Fibroblast of skin of right quadriceps (primary cell): ENCODE measurements at places on chromosomes 4 and X.

- DNase-seq, result no peak
Measured at GRCh38 chr4:123889507-123889906, 492.9 kb downstream of the SPRY1 start.

DNA sequence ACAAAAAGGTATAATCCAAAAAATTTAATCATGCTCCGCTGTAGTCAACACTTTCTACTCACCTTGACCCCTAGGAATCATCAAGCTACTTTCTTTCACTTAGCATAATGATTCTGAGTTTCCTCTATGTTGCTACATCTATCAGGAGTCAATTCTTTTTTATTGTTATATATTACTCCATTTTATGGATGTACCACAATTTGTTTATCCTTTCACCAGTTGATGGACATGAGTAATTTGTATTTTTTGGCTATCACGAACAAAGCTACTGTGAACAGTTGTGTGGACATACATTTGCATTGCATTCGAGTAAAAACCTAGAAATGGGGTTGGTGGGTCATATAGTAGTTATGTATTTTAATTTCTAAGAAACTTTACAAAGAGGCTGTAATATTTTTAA, 102.9 kb downstream of the PRSS12 start:
- no peak for DNase-seq

- no peak for DNase-seq
Measured at GRCh38 chrX:10140264-10140663, 16.5 kb upstream of the CLCN4 start.

DNA sequence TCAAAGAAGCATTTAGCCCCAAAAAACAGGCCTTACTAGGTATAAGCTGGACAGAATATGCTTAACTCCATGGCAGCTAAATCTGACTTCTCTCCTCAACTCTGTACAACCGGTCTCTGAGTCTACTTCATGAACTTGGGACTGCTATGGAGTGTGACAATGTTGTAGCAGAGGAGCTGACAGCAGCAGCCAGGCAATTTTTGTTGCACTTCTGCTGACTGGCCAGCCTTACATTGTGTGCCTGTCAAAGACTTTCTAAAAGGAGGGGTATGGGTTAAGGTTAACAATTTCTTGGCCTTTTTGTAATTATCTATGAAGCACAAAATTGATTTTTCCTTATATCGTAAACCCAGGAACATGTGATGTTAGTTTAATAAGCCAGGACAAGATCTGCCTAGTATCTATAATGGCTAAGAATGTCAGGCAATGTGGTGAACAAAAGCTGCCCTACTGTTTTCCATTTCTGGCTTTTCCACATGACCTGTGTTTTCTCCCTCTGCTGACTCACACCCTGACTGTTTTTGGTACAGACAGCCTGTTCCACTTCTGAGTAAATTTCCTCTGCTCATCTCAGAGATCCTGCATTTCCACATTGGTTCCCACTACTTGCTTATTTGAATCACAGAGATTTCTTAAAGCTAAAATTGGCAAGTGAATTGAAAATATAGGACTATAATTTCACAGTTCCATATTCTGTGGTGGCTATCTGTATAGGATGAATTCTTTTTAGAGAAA, 9.3 kb downstream of the NOX1 start:
- DNase-seq, result peak; percentile 1

DNA sequence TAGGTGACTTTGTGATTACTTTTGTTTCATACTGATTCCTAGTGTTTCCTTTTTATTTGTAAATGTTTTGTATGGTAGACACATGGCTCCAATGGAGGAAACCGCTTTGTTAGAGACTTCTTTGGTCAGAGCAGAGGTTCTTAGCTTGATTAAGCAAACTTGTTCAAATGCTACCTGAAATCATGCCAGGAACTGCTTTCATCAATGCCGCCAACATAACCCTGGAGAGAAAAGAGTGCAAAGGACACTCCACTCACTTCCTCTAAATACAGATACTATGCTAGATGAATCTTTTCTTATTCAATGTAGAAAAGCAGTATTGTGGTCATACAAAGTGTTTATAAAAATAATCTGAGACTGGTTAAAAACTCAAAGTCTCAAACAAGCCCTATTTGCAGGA, 25.7 kb upstream of the COX7B2 start:
- DNase-seq, result no peak

DNA sequence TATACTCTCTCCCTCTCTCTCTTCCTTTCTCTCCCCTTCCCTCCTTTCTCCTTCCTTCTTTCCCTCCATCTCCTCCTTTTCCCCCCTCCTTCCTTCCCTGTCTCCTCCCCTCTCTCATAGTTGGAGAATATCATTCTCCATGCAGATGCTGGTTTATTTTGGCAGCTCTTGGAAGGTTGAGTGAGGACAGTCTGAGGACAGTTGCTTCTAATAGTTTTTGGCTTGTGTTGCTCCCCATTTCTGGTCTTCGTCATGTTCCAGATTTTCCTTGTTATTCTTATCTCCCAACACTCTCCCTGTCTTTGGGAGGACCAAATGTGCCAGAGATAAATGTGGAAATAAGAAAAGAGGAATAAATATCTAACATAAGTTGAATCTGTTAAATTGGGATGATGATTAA, 263.0 kb downstream of the FRMPD4 start:
- DNase-seq, result no peak

DNA sequence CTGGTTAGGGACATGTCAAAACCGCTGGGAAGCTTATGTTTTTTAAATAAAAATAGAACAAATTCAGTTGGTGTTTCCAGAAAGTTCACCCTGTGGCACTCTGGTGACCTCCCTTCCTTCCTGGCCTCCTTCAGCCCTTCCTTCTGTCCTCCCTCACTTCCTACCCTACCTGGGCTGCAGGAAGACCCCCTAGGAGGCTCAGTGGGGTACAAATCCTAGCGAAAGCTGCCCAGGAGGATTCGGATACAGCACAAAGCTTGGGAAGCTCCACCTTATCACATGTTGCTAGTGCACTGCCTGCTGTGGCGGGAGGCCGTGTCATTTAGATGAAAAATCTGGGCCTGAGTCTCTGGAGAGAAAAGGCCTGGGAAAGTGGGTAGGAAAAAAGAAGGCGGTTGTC, 60.5 kb downstream of the FHDC1 start:
- DNase-seq, result no peak

- DNase-seq, result no peak
Measured at GRCh38 chr4:150713251-150713650, 131.3 kb downstream of the MAB21L2 start.

DNA sequence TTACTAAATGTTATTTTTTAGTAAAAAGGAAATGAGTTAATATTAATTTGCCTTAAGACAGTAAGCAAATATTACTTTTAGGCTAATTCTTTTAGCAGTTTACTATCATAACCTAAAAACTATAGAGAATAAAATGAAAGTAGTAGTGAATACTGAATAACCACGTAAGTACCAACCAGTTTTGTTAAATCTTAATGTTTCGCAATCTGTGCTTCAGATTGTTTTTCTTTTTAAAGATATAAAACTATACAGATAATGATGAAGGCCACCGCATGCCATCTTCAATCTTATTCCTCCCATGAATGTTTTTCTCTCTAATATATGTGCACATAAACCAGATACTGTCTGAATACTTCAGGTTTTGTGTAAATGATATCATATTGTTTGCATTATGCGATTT, 6.0 kb downstream of the RRH start:
- no peak for DNase-seq

DNA sequence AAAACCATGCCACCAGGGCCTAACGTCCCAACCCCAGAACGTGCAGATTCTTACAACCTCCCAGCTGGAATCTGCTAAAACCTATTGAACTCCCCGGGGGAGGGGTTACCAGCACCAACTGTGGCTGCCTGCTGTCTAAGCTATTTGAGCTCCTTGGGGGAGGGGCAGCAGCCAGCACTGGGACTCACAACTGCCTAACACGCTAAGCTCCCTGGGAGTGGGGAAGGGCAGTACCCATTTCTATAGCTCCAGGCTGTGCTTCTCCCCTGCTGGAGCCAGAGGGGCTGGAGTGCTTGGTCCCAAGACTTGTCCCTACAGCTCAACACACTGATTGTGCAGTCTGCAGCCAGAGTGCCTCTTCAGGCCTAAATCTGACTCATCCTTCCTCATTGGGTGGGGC, 459.8 kb upstream of the FGF16 start:
- DNase-seq, result no peak

GRCh38 chr4:158172261-158173258, at the start of gene GASK1B:
Gene GASK1B (minus strand): TSS chr4:158173025. CDS start chr4:158171375, 1,650 bp downstream.
- DNase-seq, result peak; percentile 65

DNA sequence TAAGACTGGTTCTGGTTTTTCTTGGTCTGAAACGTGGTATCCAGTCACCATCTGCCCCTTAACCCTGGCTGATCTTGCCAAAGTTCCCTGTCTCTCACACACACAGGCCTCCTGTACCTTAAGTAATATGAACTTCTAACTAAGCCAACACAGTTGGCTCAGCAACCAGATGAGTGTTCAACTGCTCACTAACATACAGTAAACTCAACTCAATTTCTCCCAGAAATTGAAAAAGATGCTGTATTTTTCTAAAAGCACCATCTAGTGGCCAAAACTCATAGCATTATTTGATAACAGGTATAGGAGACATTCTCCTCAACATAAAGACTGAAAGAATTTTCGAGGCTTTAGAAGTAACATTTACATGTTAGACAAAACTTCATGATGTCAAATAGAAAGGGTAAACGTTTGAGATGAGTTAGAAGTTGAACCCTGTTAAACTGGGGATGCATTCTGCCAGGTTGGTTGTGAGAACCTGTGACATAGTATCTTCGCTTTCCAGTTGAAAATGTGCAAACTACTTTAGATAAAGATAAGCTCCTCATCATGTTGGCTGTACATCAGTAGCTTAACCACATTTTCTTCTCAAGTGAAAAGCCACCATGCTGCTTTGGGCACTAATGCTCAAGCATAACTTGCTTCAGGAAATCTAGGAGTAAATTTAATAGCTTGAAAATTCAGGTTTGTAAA, 31.2 kb downstream of the CCNI start:
- DNase-seq, result peak; percentile 70

- peak; percentile 75 for DNase-seq
Measured at GRCh38 chrX:107823456-107823855, 2.2 kb upstream of the MID2 start.

- no peak for DNase-seq
Measured at GRCh38 chrX:83510510-83511062, 2.5 kb downstream of the POU3F4 start.

GRCh38 chr4:2220016-2220630, 21.8 kb downstream of the HAUS3 start:
- peak; percentile 62 for DNase-seq

- peak; percentile 12 for DNase-seq
Measured at GRCh38 chr4:170198747-170199146, 109.0 kb upstream of the AADAT start.

DNA sequence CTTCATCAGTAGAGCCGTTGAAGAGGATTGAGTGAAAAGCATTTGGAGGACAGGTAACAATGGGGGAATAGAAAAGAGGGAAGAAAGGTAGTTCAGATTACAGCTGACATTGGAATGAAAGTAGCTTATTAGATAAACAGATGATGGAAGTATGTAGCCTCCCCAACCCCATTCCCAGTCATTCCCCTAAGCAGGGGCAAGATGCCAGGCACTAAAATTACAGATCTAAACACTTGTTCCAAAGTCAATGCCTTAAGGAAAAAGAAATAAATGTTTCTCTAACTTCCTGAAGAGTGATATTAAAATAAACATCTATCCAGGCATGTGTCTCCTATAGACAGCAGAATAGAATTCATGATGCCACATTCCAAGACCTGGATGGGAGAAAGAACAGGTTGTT, 350.8 kb downstream of the PDGFC start:
- no peak for DNase-seq

- no peak for DNase-seq
Measured at GRCh38 chr4:66893807-66894206, 651.5 kb downstream of the CENPC start.

GRCh38 chr4:151324752-151325110, 674 bp downstream of the SH3D19 start:
- peak; percentile 35 for DNase-seq

DNA sequence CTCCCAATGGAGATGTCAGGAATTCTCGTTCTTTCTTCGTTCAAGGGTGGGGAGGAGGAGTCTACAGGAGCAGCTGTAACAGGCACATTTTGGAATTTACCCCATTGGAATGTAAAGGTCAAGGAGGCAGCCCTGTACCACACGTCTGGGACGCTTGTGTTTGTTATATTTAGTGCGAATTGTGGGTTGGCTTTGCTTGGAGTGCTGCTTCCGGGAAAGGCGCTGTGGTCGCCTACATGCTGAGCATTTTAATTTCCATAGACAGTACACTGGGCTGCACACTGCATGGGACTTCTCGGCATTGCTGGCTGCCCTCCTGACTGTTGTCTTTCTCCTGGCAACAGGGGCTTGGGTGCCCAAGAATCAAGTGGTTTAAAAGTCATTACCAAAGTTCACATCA, 12.8 kb downstream of the GYG2 start:
- no peak for DNase-seq

- DNase-seq, result no peak
Measured at GRCh38 chr4:79292008-79292407, 33.9 kb downstream of the NAA11 start.

DNA sequence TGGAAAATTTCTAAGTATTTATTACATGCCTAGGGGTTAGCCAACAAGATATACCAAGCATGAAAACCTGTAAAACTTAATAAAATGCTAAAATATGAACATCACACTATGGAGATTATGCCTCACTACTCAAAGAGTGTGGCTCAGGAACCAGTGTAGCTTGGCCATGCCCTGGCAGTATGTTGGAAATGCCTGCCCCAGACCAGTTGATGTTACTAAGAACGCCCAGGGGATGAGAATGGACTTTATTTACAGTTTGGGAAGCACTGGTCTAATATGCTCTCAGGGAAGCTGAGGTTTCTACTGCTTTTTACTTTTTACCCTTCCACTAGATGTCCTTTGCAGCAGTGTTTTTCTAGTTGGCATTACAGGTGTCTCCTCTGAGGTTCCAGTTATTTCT, 23.7 kb upstream of the TXLNG start:
- no peak for DNase-seq

- no peak for DNase-seq
Measured at GRCh38 chr4:150173982-150174398, 95.7 kb downstream of the DCLK2 start.

- DNase-seq, result no peak
Measured at GRCh38 chr4:110071466-110071865, 126.9 kb downstream of the ELOVL6 start.
